Pancreas (tissue), 10 donors: ENCODE measurements at places on chromosomes 6 and 20. TPM values are rescaled to one million over a fixed set of nuclear protein-coding genes. Genes with fewer than 3 reads are reported as not detected.
A peak's percentile ranks its signal among the peaks of the same experiment; 100 is the strongest.

Gene WFDC5
- not detected for polyA plus RNA-seq

Gene ECT2L
- polyA plus RNA-seq = 0.05 TPM

Gene BLOC1S5
- 2.6 TPM for polyA plus RNA-seq

Gene NRM
- 23.6 TPM for polyA plus RNA-seq

Gene RBBP9
- polyA plus RNA-seq = 2.1 TPM

Gene AGPAT1
- polyA plus RNA-seq = 24.5 TPM

Gene HLA-DQA1
- 1.2 TPM for polyA plus RNA-seq

Gene TP53TG5
- polyA plus RNA-seq = not detected

Gene EPB41L1
- polyA plus RNA-seq = 17.6 TPM

Gene BPIFB2
- 0.05 TPM for polyA plus RNA-seq

Gene LINC00237
- 0.92 TPM for polyA plus RNA-seq

Gene CEBPB
- 16.0 TPM for polyA plus RNA-seq

Gene HMGCLL1
- 1.1 TPM for polyA plus RNA-seq

Gene NRSN1
- polyA plus RNA-seq = 0.23 TPM

- no peak for DNase-seq
These were observed 134.4 kb downstream of the OR2B2 start for GRCh38 chr6:27777614-27778355.

GRCh38 chr6:168666170-168666569 is 225.2 kb downstream of the SMOC2 start:
- DNase-seq = no peak

DNA sequence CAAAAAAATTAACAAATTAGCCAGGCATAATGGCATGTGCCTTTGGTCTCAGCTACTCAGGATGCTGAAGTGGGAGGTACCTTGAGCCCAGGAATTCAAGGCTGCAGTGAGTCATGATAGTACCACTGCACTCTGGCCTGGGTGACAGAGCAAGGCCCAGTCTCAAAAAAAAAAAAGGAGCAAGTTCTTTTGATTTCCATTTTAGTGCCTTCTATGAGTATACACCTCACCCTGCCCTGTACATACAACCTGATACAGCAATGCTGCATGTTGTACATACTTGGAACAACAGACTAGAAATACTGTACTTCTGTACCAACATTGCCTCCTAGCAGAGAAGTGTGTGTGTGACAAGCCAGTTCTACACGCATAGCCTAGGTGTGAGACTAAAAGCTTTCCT is 97.3 kb upstream of the CARMIL1 start:
- DNase-seq = no peak

- no peak for DNase-seq
These were observed 49.8 kb downstream of the BCKDHB start for GRCh38 chr6:80156221-80156620.

DNA sequence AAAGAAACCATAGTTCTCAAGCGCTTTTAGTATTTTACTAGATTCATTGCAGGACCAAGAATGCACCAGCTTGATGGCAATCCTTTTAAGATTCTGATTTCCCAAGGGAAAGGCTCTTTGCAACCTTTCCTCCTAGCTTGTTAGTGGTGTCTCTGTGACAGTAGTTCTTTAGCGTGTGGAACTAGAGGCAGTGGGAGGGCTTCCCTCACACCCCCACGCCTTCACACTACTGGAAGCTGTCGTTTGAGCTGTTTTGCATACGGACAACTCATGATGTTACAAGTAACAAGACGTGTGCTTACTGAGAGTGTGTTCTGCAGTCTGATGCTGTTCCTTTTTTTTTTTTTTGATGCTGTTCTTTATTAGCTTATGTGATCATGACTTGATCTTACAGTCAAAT is 34.1 kb downstream of the EYA4 start:
- DNase-seq = no peak

DNA sequence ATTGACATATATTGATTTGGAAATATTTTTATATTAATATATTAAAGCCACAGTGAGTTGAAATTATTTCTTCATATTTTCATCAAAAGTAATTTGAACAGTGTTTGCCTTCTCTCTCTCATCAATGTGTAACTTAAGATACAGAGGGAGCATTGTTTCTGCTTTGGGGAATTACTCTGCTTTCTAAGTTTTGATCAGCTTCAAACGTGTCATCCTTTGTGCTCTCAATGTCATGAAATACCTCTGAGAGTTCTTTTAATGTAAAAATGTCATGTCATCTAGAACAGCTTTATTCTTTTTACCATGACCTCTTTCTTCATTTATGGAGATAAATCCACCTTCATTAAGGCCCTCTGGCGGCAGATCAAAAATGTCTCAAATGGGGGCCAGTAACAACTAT is 259.4 kb upstream of the STXBP5 start:
- no peak for DNase-seq

- no peak for DNase-seq
These were observed 37.2 kb downstream of the SEL1L2 start for GRCh38 chr20:13953227-13953626.

- DNase-seq = no peak
These were observed 34.1 kb downstream of the BANF2 start for GRCh38 chr20:17733767-17734304.

DNA sequence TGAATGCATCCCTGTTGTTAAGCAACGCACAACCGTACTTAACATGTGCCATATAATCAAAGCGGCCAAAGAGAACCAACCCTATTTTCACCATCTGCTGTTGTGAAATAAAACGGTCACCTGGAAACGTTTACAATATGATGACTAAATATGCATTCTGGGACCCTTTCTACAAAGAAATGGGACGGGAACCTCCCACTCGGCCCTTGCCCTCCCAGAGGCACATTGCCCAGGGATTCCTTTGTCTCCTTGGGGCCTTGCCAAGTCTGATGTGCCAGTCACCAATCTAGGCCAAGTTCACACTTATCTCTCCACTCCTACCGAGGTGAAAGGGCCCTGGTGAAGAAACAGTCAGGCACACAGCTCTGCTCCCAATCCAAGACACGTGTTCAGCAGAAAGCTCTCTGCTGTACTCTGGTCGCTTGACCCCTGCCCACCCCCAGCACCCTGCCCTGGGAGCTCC is 427.4 kb upstream of the JARID2 start:
- DNase-seq = no peak

- DNase-seq = no peak
These were observed 16.3 kb downstream of the WFDC3 start for GRCh38 chr20:45775411-45775810.

DNA sequence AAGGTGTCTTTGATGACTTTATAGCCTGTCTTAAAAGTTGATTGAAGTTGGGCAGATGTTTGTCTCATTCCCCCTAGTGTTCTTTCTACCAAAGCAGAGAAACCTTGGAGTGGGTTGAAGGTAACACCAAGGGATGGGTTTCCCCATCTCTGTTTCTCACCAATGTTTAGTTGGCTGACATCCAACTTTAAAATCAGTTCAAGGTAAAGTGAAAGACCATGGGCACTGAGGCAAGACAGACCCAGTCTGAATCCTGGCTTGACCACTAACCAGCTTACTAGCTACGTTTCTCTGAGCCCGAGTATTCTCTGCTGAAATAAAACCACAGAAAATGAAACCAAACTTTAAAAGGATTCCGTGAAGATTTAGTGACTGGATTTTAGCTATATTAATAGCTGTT is 258.9 kb downstream of the KIF16B start:
- DNase-seq = no peak

DNA sequence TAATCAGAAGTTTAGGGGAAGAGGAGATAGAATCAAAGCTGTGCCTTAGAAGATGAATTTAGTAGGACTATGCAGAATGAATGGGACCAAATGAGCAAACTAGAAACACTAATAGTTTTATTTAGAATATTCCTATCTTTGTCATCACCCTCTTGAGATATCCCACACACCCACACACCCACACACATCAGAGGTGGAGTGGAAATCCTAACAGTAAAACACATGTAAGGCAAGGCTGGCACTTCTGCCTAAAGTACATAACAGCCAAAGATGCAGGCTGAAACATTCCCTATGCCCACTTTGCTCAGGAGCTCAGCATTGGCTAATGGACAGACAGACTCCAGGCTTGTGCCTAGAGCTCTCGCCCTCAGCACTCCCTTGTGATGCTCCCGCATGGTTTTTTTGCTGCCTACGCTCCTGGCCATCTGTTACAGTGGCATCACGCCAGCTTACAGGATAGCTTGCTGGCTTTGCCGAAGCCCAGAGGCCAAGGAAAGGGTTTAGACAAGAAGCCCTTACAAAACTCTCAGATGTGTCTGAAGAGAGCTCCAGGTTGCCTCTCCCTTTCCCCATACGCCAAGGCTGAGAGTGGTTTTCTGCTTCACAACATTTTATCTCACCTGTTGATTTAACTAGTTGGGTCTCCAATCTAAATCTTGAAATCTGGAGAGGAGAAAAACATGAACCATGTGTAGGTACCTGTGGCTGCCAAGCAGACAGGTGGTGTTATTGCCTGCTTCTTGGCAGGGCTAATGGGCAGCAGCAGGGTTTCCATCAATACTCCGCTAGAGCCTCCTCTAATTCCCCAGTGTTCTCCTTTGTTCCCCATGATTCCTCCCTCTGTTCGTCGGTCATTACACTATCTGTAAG is 282.6 kb upstream of the ID4 start:
- peak; percentile 32 for DNase-seq

- DNase-seq = no peak
These were observed 178.6 kb downstream of the UNC5CL start for GRCh38 chr6:40860443-40860842.

- no peak for DNase-seq
These were observed 1022.2 kb upstream of the GJE1 start for GRCh38 chr6:141110481-141110880.

DNA sequence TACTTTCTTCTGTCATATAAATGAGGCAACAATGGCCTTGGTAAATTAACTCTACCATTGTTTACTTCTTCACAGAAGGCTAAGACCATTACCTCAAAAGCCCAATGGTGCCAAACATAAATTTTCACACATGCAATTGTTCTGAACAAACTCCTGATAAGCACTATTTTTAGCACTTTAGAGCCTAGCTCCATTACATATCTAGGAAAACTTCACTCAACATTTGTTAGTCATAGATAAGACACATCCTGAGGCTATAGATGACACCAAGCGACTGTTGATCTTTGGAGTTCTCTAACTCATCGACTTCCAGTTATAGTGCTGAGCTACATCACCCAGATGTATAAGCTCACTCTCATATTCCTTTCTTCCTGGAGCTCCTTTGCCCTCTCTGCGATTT is 245.9 kb downstream of the EYS start:
- DNase-seq = no peak

- DNase-seq = no peak
These were observed 27.0 kb upstream of the SLC22A2 start for GRCh38 chr6:160285541-160286105.

GRCh38 chr20:38872491-38873049 is 53.6 kb upstream of the FAM83D start:
- no peak for DNase-seq

DNA sequence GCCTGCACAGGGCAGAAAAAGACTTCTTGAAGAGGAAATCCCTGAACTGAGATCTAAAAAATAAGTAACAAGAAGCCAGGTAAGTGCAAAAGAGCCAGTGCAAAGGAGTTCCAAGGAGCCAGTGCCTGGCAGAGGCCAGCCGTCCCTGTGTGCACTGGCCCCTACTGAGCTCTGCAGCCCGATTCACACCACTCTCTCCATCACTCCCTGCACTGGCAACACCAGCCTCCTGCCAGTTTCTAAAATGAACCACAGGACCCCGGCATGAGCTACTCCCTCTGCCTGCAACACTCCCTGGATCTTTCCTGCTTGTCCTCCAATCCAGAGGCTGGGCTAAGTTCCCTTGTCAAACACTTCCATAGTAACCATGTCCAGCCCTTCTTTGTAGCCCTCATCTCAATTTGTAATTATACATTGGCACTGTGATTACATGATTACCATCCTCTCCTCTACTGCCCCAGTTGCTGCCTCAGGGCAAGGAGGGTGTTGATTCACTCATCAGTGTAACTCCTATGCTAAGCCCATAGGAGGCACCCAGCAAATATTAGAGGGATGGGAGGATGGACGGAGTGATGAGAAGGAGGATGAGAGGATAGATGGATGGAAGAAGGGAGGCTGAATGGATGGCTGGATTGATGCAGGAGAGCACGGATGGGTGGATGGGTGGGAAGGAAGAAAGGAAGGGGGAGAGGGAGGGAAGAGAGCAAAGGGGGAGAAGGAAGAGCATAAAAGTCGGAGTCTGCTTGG is 49.3 kb downstream of the SIRPA start:
- DNase-seq = no peak

GRCh38 chr20:33693741-33694638 is 7.8 kb upstream of the E2F1 start:
- DNase-seq = no peak

DNA sequence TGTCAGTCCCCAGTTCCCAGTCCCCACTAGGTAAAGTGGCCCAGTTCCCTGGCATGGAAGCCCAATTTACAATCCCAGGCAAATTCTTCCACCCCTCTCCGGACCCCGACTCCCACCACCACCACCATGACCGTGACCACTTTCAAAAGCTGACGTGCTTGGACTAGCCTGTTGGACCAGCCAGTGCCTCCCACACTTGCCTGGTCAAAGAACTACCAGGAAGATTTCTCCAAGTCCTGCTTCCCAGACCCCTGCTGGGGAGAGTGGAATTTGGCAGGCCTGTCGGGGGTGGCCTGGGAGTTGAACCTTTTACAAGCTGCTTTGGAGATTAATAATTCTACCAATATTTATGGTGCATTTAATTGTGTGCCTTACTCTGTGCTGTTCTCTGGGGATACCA is 1.4 kb upstream of the PTPRT start:
- no peak for DNase-seq

- no peak for DNase-seq
These were observed 51.7 kb downstream of the GFOD1 start for GRCh38 chr6:13435477-13436246.

DNA sequence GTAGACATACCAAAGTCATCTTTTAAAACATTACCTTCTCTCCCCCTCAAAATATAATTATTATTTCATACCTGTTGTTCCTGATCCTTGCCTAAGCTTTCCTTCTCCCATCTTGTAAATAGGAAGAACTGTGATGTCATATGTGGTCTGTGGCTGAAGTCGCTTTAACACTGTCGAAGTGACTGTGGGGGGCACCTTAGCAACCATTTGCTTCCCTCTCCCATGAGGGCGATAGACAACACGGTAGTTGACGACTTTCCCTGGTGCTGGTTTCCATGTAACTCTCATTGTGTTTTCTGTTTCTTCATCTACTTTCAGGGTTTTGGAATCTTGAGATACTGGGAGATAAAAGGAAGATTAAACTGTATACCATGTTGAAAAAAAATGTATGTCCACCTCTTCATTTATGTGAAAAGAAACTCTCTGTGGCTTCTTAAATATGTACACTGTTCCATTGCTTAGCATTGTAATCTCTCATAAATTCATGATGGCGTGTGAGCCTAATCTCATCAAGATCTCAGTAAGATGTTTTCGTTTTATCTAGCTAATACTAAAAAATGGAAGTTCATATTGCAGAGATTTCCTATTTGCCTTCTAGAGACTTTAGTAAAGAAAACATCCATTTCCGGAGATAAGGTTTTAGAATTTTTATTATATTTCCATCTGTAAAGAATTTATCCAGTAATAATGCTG is 49.5 kb downstream of the COL12A1 start:
- no peak for DNase-seq

DNA sequence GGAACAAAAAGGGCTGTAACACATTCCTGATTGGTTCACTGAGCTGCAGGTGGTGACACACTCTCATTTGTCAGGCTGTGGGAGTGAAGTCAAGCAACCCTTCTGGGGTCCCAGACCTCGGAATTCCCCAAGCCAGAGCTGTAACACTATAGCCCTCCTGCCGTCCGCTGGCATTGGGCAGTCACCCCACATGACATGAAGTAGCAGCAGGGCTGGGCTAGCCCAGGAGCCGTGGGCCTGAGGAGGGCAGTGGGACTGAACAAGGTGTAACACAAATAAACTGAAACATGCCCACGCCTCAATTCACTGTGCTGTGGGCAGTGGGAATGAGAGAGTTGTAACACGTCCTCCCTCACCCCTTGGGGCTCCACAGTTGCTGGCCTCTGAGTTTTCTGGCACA is 689.1 kb upstream of the EYS start:
- no peak for DNase-seq
